ENCODE measurements at places on chromosomes 3 and 15.

- DNase-seq = peak; percentile 35
These were observed 9.1 kb upstream of the HPS3 start for GRCh38 chr3:149120051-149120972.

DNA sequence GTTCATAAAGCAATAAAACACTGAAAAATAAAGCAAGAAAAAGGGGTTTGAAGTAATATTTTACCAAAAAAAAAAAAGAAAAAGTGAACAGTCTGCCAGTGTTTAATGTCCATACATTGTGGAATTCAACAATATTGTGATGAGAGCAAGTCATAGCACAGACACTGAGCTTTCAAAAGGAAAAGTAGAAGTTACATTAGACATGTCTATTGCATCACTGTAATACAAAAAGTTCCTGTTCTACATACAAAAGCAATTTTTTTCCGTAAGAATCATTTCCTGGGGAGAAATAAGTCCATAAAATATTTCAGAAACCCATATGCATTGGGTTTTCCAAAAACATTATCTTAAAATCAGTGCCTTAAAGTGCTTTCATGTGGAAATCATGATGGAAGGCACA lies 11.8 kb upstream of the HDC start:
- DNase-seq = no peak

DNA sequence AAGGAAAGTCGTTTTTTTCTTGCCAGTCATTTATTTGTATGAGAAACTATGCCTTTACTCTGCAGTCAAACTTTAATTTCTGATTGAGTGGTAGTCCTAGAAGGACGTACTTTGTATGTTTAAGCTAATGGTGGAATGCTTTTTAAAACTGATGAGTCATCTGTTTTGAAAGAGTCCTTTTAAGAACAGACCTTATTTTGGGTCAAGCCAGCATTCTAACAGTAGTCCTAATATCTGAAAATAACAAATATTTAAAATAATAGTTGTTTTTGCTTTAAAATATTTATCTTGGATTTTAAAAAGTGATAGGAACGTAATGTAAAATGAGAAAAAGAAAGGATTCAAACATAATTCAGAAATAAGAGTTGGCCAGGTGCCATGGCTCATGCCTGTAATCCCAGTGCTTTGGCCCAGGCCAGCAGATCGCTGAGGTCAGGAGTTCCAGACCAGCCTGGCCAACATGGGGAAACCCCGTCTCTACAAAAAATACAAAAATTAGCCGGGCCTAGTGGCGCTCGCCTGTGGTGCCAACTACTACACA lies 1.3 kb upstream of the LRRC58 start:
- DNase-seq = no peak

- DNase-seq = no peak
These were observed 61.1 kb downstream of the KCNAB1 start for GRCh38 chr3:156181509-156181908.

DNA sequence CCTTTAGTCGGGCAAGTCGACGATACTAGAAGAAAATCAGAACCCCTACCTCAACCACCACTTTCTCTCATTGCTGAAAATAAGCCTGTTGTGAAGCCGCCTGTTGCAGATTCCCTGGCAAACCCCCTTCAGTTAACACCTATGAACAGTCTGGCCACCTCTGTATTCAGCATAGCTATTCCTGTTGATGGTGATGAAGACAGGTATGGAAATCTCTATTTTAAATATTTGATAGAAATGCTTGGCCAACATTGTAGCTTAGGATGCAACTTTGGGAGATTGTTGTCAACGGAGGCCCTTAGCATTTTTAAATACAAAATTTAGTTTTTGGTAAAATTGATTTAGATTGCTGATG lies 3.0 kb downstream of the TSC22D2 start:
- DNase-seq = no peak

GRCh38 chr15:76107169-76107568 lies 47.4 kb downstream of the TMEM266 start:
- DNase-seq = no peak

DNA sequence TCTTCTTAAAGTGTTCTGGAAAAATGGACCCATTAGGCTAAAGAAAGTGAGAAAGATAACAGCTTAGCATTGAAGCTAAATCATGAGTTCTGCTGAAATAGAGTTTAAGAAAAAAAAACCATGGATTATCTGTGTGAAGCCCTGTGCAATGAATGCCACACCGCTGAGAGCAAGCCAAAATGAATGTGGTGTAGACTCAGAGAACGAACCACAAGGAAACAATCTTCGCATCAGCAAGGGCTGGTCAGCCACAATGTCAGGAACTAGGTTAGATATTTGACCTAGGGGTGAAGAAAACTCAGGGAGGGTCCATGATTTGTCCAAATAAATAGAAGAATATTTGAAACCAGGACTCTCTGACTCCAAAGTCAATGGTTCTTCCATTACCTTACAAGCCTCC lies 91.4 kb upstream of the MEX3B start:
- no peak for DNase-seq
